ENCODE measurements at places on chromosomes 5 and 9.
A peak's percentile ranks its signal among the peaks of the same experiment; 100 is the strongest.

GRCh38 chr5:139637438-139638089, 10.6 kb upstream of the CXXC5 start:
- DNase-seq: peak; percentile 81

DNA sequence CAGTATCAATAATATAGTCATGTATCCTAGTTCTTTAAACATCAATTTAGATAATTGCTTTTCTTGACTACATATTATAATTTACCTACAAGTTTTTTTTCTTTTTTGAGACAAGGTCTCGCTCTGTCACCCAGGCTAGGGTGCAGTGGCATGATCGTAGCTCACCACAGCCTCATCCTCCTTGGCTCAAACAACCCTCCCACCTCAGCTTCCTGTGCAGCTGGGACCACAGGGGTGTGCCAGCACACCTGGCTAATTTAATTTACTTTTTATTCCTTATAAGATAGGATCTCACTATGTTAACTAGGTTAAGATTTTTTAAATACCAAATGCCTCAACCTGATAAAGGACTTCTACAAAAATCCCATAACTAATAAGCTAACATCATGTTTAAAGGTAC, 21.1 kb downstream of the UIMC1 start:
- no peak for DNase-seq

DNA sequence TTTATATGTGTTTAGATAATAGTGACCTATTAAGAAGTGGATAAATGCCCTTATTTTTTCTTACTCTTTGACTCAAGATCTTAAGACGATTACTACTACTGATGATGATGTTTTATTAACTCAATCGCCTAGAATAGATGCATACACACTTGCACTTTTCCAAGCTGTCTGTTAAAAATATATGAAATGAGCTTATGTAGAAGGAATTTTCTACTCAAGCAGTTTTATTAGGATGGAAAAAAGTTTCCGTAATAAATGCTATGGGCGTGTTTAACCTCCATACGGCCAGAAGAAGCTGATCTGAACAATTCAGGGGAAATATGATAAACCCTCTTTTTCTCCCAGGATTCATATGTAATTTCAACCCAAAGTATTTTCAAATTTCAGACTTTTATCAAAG, 455.7 kb upstream of the MPDZ start:
- DNase-seq: no peak

GRCh38 chr9:133356391-133357091, at the start of the genes SURF1 and SURF2:
Gene SURF1 (minus strand): TSS chr9:133356487. CDS start chr9:133356453, 34 bp downstream.
Gene SURF2 (plus strand): TSS chr9:133356550. CDS start chr9:133356593, 43 bp downstream.
- DNase-seq: peak; percentile 90

DNA sequence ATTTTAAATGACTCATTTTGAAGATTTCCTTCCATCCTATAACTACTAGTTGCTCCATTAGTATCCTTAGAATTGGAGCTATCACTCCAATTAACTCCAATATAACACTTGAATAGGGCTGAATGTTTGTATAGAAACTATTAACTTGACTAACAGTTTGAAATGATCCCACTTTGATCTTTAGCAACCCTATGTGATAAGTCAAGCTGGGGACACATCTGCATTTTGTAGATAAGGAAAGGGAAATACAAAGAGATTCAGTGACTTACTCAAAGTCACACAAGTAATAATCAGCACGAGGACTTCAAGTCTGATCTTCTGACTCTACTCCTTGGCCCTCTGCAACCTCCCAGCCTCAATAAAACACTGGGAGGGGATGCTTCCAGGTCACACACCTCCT, 101.1 kb downstream of the TMEM215 start:
- DNase-seq: peak; percentile 52

DNA sequence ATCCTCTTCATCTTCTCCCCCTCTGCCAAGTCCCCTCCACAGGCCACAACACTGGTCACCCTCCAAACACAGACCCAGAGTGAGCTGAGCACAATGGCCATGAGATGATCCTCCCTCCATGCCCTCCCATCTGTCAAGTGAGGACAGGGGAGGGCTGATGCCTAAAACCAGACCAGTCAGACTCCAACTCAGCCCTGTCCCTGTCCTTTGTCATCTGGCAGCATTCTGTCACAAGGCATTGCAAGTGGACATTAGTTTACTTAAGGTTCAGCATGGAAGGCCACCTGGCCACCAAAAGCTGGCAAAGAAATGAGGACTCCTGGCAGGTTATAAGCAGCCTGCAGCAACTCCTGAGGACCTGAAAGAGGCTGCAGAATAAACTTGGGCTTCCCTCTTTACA, 136.2 kb upstream of the SLC30A5 start:
- no peak for DNase-seq

DNA sequence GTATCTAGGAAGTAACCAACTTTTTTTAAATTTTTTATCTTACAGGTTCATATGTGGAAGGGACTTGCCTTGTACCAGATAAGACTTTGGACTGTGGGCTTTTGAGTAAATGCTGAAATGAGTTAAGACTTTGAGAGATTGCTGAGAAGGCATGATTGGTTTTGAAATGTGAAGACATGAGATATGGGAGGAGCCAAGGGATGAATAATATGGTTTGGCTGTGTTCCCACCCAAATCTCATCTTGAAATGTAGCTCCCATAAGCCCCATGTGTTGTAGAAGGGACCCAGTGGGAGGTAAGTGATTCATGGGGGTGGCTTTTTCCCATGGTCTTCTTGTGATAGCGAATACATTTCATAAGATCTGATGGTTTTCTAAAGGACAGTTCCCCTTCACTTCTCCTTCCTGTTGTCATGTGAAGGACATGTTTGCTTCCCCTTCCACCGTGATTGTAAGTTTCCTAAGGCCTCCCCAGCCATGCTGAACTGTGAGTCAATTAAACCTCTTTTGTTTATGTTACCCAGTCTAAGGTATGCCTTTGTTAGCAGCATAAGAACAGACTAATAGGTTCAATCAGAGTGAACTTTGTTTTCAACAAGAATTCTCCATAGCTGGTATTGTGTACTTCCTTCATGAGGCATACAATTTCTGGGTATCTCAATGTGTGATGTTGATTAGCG, 535.6 kb upstream of the MEF2C start:
- DNase-seq: no peak

DNA sequence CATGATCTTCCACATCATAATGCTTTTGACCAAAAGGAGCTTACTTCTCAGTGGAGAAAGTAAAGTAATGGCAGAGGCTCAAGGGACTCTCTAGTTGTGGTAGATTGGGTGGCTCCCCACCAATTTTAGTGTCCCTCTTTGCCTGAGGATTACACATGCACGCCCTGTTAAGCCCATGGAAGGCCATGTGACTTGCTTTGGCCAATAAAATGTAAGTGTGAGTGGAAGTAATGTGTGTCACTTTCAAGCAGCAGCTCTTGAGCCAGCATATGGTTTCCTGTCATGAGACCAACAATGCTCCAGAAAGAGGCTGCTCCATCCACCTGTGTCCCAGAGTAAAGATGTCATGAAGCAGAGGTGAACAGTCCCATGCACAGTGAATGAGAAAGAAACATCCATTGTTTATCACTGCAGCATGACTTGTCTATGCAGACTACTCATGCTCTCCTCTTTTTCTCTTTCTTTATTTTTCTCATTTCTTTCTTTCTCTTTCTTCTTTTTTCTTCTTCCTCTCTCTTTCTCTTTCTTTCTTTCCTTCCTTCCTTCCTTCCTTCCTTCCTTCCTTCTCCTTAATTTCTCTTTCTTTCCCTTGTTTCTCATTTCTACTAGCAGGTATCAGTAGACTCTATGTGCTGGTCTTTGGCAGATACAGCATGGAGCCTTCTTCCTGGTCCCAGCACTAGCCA, 57.3 kb upstream of the EGFLAM start:
- no peak for DNase-seq

GRCh38 chr5:173486355-173487225, 129.9 kb downstream of the BOD1 start:
- no peak for DNase-seq

DNA sequence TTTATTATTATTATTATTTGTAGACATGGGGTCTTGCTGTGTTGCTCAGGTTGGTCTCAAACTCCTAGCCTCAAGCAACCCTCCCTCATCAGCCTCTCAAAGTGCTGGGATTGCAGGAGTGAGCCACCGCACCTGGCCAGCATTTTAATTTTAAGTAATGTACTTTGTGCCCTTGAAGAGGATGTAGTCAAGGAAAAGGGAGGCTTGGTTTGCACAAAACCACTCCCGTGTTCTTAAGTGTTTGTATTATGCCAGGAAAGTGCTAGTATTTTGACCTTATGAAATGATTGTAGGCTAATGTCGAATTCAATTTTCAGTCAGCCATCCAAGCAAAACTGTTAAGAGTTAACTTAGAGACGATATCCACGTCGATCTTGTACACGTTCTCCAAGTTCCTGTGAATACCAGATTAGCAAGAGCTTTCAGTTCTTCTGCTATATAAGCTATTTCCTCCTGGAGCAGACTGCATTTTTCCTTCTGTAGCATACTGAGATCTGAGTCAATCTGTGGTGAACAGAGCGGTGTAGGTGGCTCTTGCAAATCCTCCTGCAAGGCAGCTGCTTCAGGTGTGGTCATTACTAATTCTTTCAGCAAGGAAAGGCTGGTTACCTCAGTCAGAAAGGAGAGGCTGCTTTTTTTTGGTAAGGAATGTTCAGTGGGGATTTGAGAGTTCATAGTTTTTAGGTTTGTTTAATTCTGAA, 23.7 kb downstream of the CCDC171 start:
- no peak for DNase-seq

- DNase-seq: no peak
These were observed 590 bp downstream of the PCDHA6 start for GRCh38 chr5:140828362-140828737.

GRCh38 chr9:124352616-124353015, 62.6 kb downstream of the PSMB7 start:
- no peak for DNase-seq

DNA sequence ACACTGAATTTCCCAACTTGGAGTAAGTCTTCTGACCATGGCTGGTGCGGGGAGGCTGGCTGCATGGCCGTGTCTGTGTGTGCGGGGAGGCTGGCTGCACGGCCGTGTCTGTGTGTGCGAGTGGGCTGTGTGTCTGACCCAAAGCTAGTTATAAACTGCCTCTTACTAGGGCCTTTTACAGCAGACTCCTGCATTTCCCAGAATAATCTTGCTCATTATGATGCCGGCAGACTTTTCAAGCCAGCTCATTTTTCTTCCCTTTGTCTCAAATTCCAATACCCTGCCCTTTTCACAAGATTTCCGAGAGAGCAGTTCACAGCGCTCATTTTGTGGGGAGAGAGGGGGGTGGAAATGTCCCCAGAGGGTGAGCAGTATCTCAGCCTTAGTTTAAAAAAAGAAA, 470.7 kb upstream of the BRINP1 start:
- DNase-seq: no peak

DNA sequence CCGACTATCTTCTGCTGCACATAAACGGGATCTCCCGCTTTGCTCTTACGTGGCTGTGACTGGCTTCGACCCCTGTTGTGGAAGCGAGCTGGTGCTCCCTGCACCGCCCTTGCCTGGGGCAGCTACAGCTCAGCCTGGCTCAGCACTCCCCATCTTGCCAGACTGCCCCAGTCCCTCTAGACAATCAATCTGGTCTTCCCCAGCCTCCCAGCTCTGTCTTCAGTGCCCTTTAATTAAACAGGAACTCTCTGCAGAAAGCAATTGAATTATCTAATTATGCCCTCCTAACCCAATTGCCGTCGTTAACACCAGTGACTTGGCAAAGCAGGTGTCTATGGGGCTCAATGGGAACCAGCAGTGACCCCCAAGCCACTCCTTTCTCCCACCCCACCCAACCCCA, 18.9 kb upstream of the NTNG2 start:
- DNase-seq: no peak

- no peak for DNase-seq
These were observed 102.3 kb downstream of the ENC1 start for GRCh38 chr5:74538206-74538661.

DNA sequence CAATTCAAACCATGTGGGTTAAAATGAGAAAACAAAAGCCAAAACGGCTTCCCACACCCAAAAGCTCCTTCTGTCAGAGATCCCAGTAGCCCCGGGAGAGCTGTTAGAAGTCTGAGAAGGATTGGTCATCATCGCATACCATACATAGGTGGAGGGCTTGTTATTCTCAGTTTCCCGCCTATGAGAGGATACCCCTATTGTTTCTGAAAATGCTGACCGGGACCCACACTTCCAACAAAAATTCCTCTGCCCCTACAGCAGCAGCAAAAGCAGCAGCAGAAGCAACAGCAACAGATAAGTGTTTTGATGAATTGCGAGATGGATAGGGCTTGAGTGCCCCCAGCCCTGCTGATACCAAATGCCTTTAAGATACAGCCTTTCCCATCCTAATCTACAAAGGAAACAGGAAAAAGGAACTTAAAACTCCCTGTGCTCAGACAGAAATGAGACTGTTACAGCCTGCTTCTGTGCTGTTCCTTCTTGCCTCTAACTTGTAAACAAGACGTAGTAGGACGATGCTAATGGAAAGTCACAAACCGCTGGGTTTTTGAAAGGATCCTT, at the start of gene TEK:
Gene TEK, plus strand, starts transcription at position 245 of the 561 bp plus-strand sequence. CDS start 366 bp downstream, outside the sequence.
- no peak for DNase-seq

DNA sequence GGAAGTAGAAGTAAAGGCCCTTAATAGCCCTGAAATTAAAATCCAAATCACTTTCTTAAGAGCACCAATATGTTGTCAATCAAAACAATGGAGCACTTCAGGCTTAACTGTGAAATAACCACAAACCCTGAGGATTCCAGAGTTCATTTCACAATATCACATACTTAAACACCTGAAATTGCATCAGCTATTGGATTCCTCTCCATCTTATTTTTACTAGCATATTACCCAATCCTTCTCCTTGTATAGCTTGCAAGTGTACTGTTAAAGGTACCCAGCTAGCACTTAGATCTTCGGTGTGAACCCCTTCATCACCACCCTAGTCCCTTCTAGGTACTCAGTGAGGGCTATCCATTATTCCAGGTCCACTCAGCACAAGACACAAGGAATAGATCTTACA, 287.3 kb downstream of the EFNA5 start:
- DNase-seq: no peak

All from hematopoietic multipotent progenitor cell treated with erythropoietin and hydrocortisone succinate and interleukin-3 and kit ligand, for 15 days (in vitro differentiated cells).